Tibial artery (tissue), 4 donors: ENCODE measurements at places on chromosomes 5 and 9.

- no peaks in the 10 kb centered on the region for H3K36me3 ChIP-seq
- no peak overlapping the region for H3K27ac ChIP-seq
- no peak overlapping the region for H3K4me3 ChIP-seq
- H3K4me1 ChIP-seq, result peaks cover 18% of the 10 kb centered on the region
- DNase-seq, result no peak
These were observed 215.6 kb downstream of the EFNA5 start for GRCh38 chr5:107455111-107455544.

- H3K36me3 ChIP-seq, result no peaks in the 10 kb centered on the region
- no peaks in the 10 kb centered on the region for H3K27me3 ChIP-seq
- DNase-seq, result no peak
- no peak overlapping the region for H3K27ac ChIP-seq
- H3K4me1 ChIP-seq, result no peaks in the 10 kb centered on the region
These were observed 379.6 kb downstream of the MLLT3 start for GRCh38 chr9:20242510-20243189.

GRCh38 chr9:110241260-110241857 is 14.9 kb downstream of the TXN start:
- H3K27ac ChIP-seq, result no peak overlapping the region
- H3K36me3 ChIP-seq, result peaks cover 31% of the 10 kb centered on the region
- no peaks in the 10 kb centered on the region for H3K27me3 ChIP-seq
- no peaks in the 10 kb centered on the region for H3K4me1 ChIP-seq
- no peak overlapping the region for H3K4me3 ChIP-seq

DNA sequence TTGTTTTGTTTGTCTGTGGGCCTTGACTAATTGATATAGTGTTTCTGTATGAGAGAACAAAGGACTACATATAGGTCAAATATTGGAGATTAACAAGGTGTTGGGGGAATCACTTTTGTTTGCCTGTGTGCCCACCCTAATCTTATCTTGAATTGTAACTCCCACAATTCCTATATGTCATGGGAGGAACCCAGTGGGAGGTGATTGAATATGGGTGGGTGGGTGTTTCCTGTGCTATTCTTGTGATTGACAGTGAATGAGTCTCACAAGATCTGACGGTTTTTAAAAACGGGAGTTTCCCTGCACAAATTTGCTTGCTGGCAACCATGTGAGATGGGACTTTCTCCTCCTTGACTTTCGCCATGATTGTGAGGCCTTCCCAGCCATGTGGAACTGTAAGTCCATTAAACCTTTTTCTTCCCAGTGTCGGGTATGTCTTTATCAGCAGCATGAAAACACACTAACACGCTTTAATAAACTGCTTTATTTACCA is 64.9 kb upstream of the HSPB3 start:
- H3K27ac ChIP-seq, result no peak overlapping the region
- no peak for DNase-seq
- no peaks in the 10 kb centered on the region for H3K27me3 ChIP-seq
- H3K4me1 ChIP-seq, result no peaks in the 10 kb centered on the region
- no peak overlapping the region for H3K4me3 ChIP-seq

DNA sequence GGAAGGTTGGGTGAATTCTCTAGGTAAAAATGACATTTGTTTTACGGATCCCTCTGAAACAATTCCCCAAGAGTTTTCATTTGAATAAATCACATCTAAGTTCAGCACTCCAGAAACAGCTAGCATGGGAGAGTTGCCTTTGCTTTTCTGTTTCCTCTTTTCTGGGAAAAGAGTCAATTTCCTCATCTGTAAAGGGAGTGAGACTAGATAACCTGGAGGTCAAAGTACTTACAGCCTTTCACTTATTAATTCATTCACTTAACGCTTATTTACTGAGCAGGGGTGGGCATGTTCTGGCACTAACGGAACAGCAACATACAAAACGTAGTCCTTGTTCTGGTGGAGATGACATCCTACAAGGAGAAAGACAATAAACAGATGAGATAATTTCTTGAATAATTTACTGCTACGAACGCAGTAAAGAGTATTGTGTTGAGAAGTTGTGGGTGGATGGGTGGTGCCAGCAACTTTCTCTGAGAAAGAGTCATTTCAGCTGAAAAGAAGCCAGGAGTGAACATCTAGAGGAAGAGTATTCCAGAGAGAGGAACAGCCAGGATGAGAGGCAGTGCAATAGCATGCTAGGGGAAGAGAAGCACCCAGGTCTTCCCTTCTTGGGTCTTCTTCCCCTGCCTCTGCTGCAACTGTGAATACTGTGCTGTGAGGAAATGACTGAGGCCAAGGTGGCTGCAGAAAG is 335.6 kb downstream of the ZSWIM6 start:
- DNase-seq, result no peak
- no peaks in the 10 kb centered on the region for H3K4me1 ChIP-seq
- H3K27ac ChIP-seq, result no peak overlapping the region
- H3K36me3 ChIP-seq, result no peaks in the 10 kb centered on the region
- no peak overlapping the region for H3K4me3 ChIP-seq
- no peaks in the 10 kb centered on the region for H3K27me3 ChIP-seq

- peak; percentile 59 for DNase-seq
- H3K27me3 ChIP-seq, result no peaks in the 10 kb centered on the region
- H3K36me3 ChIP-seq, result no peaks in the 10 kb centered on the region
- peak overlapping the region; percentile 91 for H3K27ac ChIP-seq
- H3K4me3 ChIP-seq, result peak overlapping the region; percentile 52
These were observed 85.6 kb downstream of the DAB2IP start for GRCh38 chr9:121736934-121737462.

- peaks cover 11% of the 10 kb centered on the region for H3K4me1 ChIP-seq
- no peaks in the 10 kb centered on the region for H3K27me3 ChIP-seq
- H3K36me3 ChIP-seq, result peaks cover 21% of the 10 kb centered on the region
- no peak overlapping the region for H3K27ac ChIP-seq
- peak overlapping the region; percentile 41 for H3K4me3 ChIP-seq
- no peak for DNase-seq
These were observed 5.4 kb downstream of the EGFL7 start for GRCh38 chr9:136667940-136668760.

- H3K27ac ChIP-seq, result no peak overlapping the region
- no peaks in the 10 kb centered on the region for H3K36me3 ChIP-seq
- no peak overlapping the region for H3K4me3 ChIP-seq
- no peaks in the 10 kb centered on the region for H3K27me3 ChIP-seq
- DNase-seq, result no peak
These were observed 112.2 kb downstream of the GABBR2 start for GRCh38 chr9:98596486-98596885.

DNA sequence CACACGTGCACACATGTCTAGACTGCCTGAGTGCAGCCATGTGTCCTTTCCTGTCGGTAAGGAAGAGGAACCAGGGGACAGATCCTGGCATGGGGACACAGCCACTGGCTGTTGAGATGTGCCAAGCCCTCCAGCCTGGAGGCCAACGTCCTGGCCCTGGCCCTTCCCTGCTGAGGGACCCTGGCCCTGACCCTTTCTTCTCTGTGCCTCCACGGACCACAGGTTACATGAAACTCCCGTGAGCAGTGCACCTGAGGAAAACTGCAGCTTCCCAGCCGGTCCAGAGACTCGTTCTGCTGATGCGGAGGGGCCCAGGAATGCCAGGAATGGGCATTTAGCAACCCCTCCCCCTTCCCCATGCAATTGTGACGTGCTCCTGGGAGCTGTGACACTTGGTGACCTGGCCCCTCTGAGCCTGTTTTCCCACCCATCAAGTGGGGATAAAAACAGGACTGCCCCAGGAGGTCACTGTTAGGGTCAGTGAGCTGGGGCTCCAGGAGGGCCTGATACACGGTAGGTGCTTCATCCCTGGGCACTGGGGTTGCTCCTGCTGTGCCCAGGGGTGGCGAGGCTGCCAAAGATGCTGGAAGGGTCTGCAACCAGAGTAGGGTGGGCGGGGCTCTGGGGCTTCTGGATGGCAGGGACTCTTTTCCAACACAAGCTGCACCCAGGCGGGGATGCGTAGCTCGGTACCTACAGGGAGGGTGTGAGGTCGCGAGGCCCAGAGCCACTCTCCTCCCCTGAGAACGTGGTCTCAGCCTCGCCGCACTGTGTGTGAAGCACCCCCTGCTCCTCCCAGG is 151.5 kb downstream of the C9orf50 start:
- no peaks in the 10 kb centered on the region for H3K27me3 ChIP-seq
- no peak overlapping the region for H3K27ac ChIP-seq
- DNase-seq, result no peak

DNA sequence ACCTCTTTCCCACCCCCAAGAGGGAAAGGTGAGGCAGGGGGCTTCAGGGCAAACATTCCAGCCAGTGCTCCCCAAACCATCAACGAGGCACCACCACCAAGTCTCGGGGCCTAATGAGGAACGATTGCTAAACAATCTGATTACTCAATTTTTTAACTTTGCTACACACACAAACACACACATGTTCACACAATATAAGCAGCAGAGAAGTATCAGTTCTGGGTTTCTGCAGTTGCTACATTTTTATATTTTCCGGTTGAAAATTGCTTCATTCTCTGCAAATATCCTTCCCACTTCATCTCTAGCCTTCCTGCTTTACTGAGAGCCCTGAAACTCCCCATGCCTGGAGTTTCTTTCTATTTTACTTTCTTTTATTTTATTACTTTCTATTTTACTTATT is 60.2 kb downstream of the FEM1C start:
- no peak overlapping the region for H3K27ac ChIP-seq
- no peaks in the 10 kb centered on the region for H3K27me3 ChIP-seq
- H3K4me1 ChIP-seq, result no peaks in the 10 kb centered on the region
- no peaks in the 10 kb centered on the region for H3K36me3 ChIP-seq
- no peak for DNase-seq
- no peak overlapping the region for H3K4me3 ChIP-seq

DNA sequence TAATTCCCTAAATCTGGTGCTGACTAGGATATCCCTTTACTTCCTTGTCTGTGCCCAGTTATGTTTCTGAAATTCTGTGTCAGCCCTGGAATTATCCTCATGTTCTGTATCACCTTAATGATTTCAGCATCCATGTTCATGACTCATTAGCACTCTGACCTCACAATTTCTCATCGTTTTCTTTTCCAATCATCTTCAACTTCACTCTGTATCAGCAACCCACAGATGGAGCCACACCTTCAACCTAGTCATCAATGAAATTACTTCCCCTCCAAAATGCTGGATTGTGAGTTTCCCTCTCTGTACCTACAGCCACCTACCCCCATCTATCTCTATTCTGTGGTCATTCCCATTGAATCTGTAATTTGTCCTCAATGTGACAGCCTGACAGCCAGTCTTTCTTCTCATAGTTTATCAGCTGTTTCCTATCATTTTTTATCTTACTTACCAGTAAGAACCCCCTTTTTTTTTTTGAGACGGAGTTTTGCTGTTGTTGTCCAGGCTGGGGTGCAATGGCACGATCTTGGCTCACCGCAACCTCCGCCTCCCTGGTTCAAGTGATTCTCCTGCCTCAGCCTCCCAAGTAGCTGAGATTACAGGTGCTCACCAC is 3.1 kb upstream of the IL6ST start:
- H3K27me3 ChIP-seq, result no peaks in the 10 kb centered on the region
- H3K27ac ChIP-seq, result no peak overlapping the region
- no peak overlapping the region for H3K4me3 ChIP-seq
- peaks cover 3% of the 10 kb centered on the region for H3K4me1 ChIP-seq

GRCh38 chr5:140253985-140254384 is 48.9 kb downstream of the PFDN1 start:
- H3K27ac ChIP-seq, result no peak overlapping the region
- no peak for DNase-seq
- no peak overlapping the region for H3K4me3 ChIP-seq
- peaks cover 8% of the 10 kb centered on the region for H3K36me3 ChIP-seq

- H3K27ac ChIP-seq, result no peak overlapping the region
- DNase-seq, result no peak
- H3K36me3 ChIP-seq, result no peaks in the 10 kb centered on the region
- peaks cover 18% of the 10 kb centered on the region for H3K4me1 ChIP-seq
- peak overlapping the region; percentile 59 for H3K4me3 ChIP-seq
These were observed 1.0 kb downstream of the AQP3 start for GRCh38 chr9:33446240-33446945.

DNA sequence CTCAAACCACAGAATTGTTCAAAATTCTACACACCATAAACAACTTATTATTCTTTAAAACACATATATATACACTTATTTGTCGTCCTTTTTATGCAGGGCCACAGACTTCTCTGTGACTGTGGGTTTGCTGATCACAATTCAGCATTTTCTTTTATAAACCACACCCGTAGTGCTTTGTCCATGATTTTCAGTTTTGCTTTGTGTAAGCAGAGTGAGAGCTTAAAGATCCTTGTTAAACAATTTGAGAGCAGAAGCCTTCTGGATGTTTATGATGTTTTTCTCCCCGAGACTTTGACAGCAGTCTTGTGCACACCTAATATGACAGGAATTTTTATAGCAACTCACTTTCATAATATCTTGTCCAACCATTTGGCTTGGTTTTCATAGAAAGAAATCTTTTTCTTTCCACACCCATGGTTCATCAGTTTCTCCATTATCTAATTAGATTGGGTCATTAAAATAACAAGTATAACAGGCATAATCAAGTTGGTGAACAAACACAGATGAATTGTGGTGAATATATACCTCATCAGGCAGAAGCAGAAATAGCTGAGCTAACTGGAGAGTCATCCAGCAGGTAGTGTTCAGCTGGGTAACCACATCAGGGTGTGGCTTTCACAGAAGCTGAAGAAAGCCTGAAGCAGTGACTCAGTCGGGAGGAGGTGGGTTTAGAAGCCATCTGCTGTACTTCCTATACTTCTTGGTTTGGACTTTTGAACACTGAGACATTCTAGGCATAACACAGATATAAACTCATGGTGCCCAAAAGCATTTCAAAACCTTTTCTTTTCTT is 232.8 kb downstream of the DOCK8 start:
- H3K27ac ChIP-seq, result no peak overlapping the region
- H3K36me3 ChIP-seq, result no peaks in the 10 kb centered on the region
- no peak for DNase-seq
- no peaks in the 10 kb centered on the region for H3K4me1 ChIP-seq
- no peak overlapping the region for H3K4me3 ChIP-seq

DNA sequence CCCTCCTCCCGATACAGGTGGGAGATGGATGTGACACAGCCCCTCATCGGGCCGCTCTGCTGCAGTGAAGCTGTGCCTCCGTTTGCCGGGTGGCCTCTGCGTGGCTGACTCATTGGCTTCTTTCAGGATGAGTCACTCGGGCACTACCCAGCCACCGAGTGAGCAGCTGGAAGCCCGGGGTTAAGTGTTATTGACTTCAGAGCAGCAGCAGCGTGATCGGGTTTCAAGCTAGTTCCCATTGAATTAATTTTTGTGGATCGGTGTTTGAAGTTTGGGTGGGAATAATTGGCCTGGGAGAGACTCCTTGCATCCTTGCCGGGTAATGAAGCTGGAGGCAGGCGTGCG is 266.4 kb upstream of the IRX4 start:
- no peaks in the 10 kb centered on the region for H3K36me3 ChIP-seq
- no peak overlapping the region for H3K27ac ChIP-seq
- H3K4me3 ChIP-seq, result no peak overlapping the region
- no peaks in the 10 kb centered on the region for H3K4me1 ChIP-seq
- no peaks in the 10 kb centered on the region for H3K27me3 ChIP-seq

- no peak overlapping the region for H3K27ac ChIP-seq
- H3K4me3 ChIP-seq, result no peak overlapping the region
- H3K36me3 ChIP-seq, result no peaks in the 10 kb centered on the region
- DNase-seq, result no peak
- no peaks in the 10 kb centered on the region for H3K27me3 ChIP-seq
These were observed 49.0 kb upstream of the POU5F2 start for GRCh38 chr5:93790401-93790800.
